ENCODE measurements at places on chromosomes 6 and 20. TPM values are rescaled to one million over a fixed set of nuclear protein-coding genes. Genes with fewer than 3 reads are reported as not detected.

VARS2 gene
- 7.2 TPM for total RNA-seq

RSPO3 gene
- not detected for total RNA-seq

METTL24 gene
- not detected for total RNA-seq

MUCL3 gene
- total RNA-seq = not detected

ARMH2 gene
- not detected for total RNA-seq

DLK2 gene
- total RNA-seq = 0.90 TPM

EMILIN3 gene
- total RNA-seq = under 0.01 TPM

CST5 gene
- total RNA-seq = not detected

GINS1 gene
- total RNA-seq = 6.6 TPM
